ENCODE measurements at places on chromosomes 2 and 18.

DNA sequence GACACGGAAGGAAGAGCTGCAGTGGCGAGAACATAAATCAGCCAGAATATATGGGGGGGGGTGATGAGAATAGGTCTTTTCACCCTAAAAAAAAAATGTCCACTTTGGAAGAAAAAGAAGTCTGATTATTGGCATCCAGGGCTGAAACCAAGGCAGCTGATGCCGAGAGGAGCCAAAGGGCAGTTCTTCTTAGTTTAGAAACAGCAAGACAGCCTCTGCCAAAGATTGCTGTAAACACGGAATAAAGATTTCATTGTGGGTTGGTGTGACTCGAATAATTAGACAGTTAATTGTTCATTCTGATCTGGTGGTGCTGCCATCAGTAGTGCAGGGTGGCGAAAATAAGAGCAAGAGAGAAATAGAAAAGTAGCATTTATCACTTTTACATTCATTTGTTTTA lies 3.5 kb downstream of the CDH20 start:
- no peak for DNase-seq

DNA sequence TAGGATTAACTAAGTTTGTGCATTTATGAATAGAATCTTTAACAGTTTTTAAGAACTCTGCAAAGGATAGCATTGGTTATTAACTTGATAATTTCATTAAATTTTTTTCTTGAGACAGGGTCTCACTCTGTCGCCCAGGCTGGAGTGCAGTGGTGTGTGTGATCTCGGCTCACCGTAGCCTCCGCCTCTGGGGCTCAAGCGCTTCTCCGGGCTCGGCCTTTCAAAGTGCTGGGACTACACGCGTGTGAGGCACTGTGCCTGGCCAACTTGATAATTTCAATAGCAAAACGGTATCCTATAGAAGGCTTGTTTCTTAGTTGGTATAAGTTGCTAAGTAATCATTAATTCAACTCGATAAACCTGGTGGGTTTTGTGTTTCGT lies 38.0 kb downstream of the ADNP2 start:
- no peak for DNase-seq

DNA sequence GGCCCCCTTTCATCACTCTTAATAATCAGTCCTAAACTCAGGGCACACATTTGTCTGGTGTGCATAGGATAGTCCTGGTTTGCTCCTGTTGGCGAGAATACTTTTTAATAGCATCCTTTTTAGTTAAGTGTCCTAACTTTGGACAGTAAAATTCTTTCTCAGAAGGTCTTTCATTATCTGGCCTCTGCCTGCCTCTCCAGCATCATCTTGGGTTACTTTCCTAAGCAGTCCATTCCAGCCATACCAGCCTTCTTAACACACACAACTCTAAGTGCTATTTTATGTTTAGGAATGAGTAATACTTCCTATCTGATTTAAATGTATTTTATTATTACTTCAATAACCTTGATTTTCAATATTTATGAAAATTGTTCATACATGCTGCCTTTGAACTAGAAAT lies 151.0 kb downstream of the ACOXL start:
- DNase-seq = no peak

DNA sequence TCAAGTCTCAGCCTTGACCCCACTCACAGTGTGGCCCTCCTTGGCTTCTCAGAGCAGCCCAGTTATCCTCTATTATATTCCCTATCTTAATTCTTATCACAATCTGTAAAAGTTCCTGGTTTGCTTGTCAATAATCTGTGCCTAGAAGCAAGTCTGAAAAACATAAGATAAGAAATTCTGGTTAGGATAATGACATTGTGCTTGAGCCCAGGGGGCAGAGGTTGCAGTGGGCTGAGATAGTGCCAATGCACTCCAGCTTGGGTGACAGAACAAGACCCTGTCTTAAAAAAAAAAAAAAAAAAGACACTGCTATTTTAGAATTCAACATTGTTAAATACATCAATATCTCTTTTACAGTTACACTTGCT lies 63.9 kb downstream of the TMEM131 start:
- no peak for DNase-seq

DNA sequence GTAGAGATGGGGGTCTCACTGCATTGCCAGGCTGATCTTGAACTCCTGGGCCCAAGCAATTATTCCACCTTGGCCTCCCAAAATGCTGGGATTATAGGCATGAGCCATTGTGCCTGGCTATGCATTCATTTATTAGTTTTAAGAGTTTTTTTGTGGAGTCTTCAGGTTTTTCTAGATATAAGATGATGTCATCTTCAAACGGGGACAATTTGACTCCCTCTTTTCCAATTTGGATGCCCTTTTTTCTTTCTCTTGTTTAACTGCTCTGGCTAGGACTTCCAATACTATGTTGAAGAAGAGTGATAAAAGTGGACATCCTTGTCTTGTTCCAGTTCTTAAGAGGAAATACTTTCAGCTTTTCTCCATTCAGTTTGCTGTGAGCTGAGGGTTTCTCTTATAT lies 113.7 kb upstream of the PARD3B start:
- DNase-seq = no peak

DNA sequence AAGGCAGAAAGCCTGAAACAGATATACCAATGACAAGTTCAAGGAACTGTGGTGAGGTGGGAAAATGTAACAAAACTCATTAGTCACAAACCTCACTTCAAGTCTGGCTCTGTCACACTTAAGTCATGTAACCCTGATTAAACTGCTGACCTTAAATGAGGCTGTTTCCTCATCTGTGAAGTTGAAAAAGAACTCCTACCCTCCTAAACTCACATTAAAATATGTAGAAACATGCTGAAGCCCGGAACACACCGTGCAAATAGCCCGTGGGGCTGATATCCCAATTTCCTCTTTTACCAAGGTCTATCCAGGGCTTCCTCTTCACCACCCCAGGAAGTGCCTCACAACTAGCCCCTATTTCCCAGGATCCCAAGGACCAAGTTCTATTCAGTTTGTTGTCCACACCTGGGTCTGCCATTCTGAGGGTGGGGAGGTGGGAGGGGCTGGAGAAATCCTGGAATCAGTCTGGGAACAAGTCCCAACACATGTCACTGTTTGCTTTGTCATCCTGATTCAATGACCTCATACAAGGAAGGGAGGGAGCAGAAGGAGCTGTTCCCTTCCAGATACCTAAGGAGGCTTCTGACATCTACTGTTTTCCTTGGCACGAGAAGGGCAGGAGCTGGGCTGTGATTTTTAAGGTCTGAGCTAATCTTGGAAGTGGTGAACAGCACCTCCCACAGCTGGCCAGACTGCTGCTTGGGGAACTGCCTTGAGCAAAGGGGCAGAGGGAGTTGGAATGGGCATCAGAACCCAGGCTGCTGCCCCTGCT lies 42.3 kb downstream of the SLC4A1AP start:
- DNase-seq = no peak

GRCh38 chr2:198615972-198616371 lies 811.6 kb downstream of the PLCL1 start:
- no peak for DNase-seq

GRCh38 chr18:76263046-76264005 lies 231.7 kb downstream of the ZNF516 start:
- DNase-seq = no peak

DNA sequence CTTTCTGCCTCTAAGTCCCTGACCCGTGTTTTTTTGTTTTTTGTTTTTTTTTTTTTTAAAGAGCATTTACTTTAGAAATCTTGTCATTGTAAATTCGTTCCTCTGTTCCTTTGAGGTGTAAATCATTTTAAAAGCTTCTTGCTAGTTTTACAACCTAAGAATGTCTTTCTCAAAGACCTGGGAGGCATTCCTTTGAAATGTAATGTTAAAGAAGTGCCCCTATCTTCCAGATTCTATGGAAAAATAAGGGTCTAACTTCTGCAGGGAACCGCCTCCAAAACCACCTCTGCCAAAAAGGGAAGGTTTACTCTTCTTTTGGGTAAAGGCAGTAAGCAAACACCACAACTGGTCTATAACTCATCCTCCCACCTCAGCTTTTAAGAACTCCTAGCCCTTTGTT lies 259.6 kb upstream of the ZNF804A start:
- DNase-seq = no peak

DNA sequence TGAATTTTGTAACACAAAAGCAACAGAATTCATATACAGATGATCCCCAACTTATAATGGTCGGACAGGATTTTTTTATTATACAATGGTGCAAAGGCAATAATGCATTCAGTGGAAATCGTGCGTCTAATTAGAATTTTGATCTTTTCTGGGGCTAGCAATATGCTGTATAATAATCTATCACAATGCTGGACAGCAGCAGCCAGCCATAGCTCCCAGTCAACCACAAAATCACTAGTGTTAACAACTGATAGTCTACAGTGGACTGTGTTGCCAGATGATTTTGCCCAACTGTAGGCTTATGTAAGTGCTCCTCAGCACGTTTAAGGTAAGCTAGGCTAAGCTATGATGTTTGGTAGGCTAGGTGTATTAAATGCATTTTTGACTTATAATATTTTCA lies 399.0 kb upstream of the SLC39A10 start:
- DNase-seq = no peak

- no peak for DNase-seq
These were observed 837.4 kb upstream of the ID2 start for GRCh38 chr2:7844414-7844965.

Data from activated CD8-positive, alpha-beta memory T cell treated with anti-CD3 and anti-CD28 coated beads for 4 hours (primary cell).